PC-9 (cell line): ENCODE measurements at places on chromosomes 11 and 22.

DNA sequence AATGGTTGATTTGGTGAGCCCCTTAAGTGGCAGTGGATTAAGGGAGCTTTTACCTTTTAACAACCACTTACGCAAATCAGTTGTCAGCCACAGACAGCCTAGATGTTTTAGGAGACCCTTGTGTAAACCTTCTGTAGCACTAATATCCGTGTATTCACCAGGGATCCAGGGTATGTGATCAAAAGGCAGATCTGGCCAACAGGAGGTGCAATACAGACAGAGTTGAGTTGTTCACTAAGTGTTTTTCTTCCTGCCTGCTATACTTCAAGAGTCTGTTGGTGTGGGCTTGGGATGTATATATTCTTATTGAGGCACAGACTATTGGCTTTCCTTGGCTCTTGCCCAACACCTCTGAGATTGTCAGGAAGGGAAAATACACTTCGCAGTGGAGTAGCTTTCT, 175.1 kb downstream of the FAT3 start:
- no peak for DNase-seq

DNA sequence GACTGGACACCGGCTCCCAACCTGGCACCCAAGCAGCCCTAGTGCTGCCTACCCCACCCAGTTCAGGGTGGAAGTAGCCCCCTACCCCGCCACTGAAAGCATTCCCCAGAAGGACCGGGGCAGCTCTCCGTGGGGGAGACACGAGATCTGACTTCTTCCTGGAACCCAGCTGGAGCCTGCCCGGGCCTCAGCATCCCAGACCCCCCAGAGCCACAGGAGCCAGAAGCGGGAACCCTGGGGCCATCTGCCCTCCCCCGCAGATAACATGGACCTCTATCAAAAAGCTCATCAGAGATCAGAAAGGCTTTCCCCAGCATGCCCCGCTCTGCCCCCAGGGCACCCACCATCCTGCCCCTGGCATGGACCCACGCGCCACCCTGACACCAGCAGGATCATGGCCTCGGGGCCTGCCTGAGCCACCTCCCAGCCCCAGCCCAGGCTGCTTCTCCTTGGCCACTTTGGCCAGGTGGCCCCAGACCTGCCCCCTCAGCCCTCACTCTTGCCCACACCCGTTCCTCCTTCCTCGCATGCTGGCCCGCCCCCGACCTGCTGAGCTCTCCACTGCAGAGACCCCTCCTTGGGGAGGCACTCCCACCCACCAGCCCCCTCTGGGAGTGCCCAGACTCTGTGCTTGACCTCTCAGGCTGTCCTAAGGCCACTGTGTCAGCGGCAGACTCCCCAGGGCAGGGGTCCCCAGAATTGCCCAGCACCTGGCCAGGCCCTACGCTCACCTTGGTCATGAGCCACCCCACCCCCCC, 17.1 kb downstream of the WNT7B start:
- no peak for DNase-seq

DNA sequence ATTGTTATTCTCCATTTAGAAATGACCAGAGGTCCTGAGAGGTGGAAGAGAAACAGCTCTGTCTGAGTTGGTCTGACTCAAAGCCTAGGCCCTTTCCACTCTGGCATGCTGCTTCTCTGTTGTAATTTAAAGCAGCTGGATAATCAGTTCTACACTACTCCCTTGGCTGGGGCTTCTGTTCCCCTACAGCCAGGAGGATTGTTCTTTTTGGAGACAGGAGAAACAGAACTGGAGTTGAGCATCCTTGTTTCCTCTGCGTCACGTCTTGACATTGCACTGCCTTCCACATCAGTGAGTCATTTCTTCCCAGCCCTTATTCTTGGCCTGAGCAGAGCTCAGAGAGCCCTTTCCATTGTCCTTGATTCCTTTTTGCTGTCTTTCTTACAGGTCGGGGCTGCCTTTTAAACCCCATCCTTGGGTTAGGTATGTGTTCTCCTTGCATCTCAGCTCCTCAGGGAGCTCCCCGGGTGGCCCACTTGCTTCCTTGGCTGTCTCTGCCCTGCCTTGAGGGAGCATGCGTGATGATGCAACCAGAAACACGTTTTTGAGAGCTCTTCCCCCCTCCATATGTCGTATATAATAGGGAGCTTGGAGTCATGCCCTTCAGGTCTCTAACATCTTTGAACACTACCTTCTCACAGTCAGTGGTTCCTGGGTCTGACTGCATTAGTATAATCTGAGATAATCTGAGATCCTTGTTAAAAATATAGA, 35.7 kb downstream of the CYB5R2 start:
- no peak for DNase-seq

DNA sequence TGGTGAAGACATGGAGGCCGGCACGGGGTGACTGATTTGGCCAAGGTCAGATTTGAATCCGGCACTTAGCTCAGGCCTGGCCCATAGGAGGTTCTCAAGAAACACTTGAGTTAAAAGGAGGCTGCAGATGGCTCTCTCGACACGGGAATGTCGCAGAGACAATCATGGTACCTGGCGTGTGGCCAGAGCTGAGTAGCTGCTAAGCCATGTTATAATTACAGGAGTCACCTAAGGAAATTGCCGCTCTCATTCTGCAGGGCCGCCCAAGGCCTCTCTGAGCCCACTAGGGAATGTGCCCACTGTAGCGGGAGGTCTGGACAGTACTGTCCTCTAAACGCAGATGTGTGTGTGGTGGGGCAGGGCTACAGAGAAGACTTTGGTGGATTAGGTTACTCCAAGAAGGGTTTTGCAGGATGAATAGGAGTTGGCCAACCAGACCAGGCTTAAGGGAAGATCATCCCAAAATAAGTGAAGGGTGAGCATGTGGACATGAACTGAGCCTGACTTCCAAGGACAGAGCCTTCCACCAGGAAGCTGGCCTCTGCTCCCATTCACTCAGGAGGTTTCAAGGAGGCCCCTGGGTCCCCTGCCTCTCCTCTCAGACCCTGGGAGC, 19.3 kb upstream of the PRR5 start:
- no peak for DNase-seq

- no peak for DNase-seq
Measured at GRCh38 chr11:68552542-68552941, 92.0 kb downstream of the PPP6R3 start.

DNA sequence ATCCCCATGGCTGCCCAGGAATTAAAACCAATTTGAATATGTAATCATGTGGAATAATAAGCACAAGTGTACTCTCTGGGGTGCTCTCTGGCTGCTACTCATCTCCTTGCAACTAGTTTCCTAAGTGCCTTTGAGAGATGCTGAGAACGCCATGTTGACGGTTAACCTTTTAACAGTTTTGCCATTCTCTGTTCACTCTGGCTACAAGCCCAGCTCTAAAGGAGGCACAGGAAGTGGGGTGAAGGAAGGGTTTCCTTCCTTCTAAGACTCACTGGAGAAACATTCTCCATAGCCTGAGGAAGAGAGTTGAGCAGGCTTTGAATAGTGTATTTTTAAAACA, 122.0 kb upstream of the ZC3H12C start:
- no peak for DNase-seq

DNA sequence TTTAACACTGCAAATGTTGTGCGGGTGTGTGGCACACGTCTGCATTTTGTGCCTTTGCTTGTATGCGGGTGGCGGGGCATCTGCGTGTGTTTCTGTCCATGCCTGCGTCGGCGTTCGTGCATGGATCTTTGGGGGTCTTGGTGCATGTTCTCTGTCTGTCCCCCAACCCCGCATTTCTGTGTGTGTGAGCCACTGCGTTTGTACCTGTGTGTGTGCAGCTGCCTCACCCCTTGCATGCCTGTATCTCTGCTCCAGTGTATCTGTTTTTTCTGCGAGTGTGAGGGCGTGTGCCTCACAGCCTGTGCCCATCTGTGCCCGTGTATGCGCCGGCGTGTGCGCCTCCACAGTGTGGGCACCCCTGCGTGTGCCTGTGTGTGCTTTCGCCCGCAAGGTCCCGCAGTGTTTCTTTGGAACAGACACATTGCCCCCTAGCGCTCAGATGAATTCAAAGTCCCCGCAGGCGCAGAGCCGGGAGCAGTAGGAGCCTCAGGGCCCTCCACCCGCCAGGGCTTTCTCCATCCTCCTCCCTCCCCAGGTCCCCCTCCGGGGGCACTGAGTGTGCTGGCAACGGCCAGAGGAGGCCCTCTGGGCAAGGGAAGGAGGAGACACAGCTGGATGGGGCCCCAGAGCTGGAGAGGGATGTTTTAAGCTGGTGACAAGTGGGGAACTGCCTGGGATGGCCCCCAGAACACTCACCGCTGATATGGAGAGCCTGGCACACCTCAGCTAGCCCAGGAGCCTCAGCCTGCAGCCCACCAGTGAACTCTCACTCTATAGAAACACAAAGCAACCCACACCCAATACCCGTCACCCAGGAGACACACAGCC, 3.1 kb upstream of the MN1 start:
- peak; percentile 52 for DNase-seq

GRCh38 chr22:35554297-35554845, 13.7 kb downstream of the RASD2 start:
- no peak for DNase-seq

DNA sequence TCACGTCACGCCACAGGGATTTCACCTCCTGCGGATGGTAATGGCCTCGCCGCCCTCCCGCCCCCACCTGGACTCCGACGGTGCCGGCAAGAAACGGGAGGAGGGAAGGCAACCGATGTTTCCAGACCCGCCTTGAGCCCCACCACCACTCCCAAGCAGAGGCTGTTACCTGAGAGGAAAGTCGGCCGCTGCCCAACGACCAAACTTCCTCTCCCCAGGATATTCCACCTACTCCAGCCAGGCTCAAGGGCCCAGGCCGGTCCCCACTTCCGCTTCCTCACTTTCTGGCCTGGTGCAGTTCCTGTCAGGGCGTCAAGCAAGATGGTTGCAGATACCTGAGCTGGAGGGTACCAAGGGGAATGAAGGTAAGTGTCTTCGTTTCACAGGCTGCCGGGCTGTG, at the start of gene ENTHD1:
Gene ENTHD1, minus strand, starts transcription at position 235 of the 400 bp plus-strand sequence. CDS start 6,012 bp downstream, outside the sequence.
- DNase-seq = no peak

DNA sequence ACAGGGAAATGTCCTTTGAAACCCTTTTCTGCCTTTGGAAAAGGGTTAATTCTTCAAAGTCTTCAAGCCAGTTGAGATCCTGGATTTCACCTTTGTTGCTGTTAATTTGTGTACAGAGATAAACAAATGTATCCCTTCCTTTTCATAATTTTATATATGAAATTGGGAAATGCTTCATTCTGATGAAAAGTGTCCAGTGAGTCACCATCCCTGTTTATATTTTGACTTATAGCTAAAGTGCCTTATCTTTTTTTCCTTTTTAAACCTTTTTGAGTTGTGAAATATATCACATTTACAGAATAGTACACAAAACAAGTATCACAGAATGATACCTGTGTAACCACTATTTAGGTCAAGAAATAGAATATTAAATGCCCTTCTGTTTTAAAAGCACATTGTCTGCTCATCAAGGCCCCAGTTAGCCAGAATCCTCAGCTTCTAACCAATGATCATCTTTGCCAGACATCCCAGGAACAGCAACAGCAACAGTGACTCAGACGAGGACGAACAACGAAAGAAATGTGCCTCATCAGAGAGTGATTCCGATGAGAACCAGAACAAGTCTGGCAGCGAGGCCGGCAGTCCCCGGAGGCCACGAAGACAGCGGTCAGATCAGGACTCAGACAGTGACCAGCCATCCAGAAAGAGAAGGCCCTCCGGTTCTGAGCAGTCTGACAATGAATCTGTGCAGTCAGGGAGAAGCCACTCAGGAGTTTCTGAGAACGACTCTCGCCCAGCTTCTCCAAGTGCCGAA, 27.3 kb downstream of the CTR9 start:
- DNase-seq = no peak

- no peak for DNase-seq
Measured at GRCh38 chr11:71324788-71325417, 72.5 kb upstream of the SHANK2 start.

GRCh38 chr11:131877246-131877942, 507.0 kb downstream of the NTM start:
- no peak for DNase-seq

GRCh38 chr11:92605667-92606066, 363.8 kb upstream of the MTNR1B start:
- no peak for DNase-seq

GRCh38 chr22:40176921-40177737, 596 bp upstream of the TNRC6B start:
- peak; percentile 52 for DNase-seq

- DNase-seq = no peak
Measured at GRCh38 chr22:41929418-41929810, 2.8 kb upstream of the TNFRSF13C start.

- no peak for DNase-seq
Measured at GRCh38 chr11:41666951-41667653, 207.7 kb upstream of the LRRC4C start.

GRCh38 chr11:128399251-128400121, 187.9 kb downstream of the ETS1 start:
- no peak for DNase-seq

DNA sequence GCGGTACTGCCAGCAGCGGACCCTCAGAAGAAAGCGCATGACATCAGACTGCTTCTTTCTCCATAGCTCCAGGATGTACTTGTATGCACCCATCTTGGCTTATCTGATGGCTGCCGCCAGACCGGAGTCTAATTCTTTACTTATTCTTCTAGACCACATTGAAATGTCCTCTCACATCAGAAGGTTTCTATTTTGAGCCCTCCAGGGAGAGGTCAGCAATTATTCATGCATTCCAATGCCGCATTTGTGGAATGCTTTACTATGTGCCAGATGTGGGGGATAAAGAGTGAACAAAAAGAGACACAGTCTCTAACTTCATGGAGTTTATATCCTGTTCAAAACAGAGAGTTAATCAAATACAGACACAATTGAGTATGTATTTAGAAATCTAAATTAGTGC, 230.1 kb downstream of the MIAT start:
- DNase-seq = peak; percentile 12

- DNase-seq = no peak
Measured at GRCh38 chr11:86594746-86595145, 77.7 kb downstream of the ME3 start.

- DNase-seq = no peak
Measured at GRCh38 chr11:26268980-26269660, 62.8 kb upstream of the ANO3 start.

DNA sequence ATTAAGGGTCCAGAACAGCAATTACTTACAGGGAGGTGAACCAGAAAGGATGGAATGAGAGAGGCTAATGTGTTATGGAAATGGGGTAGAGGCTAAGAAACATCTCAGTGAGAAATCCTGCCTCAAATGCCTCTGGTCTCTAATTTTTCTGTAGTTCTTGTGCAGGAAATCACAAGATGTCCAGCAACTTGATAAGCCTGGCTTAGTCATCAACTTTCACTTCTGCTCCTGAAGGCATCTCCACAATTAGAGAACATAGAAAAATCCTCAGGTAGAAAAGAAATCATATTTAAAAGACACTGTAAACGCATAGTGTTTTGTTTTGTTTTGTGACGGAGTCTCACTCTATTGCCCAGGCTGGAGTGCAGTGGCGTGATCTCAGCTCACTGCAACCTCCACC, 18.7 kb downstream of the MRGPRX4 start:
- no peak for DNase-seq

- DNase-seq = no peak
Measured at GRCh38 chr11:2536440-2536989, 91.7 kb downstream of the KCNQ1 start.

GRCh38 chr11:92083123-92083522, 141.5 kb upstream of the FAT3 start:
- DNase-seq = no peak

- no peak for DNase-seq
Measured at GRCh38 chr11:123560006-123560405, 94.4 kb downstream of the SCN3B start.
